ENCODE measurements at places on chromosomes 12 and 14.

- DNase-seq: no peak
These were observed 2.5 kb upstream of the SERPINA10 start for GRCh38 chr14:94295360-94296180.

GRCh38 chr12:28427046-28427445 lies 236.8 kb downstream of the CCDC91 start:
- no peak for DNase-seq

- DNase-seq: no peak
These were observed 458 bp downstream of the KHNYN start for GRCh38 chr14:24430143-24430681.

- DNase-seq: no peak
These were observed 94.2 kb downstream of the LLPH start for GRCh38 chr12:66036317-66036716.

DNA sequence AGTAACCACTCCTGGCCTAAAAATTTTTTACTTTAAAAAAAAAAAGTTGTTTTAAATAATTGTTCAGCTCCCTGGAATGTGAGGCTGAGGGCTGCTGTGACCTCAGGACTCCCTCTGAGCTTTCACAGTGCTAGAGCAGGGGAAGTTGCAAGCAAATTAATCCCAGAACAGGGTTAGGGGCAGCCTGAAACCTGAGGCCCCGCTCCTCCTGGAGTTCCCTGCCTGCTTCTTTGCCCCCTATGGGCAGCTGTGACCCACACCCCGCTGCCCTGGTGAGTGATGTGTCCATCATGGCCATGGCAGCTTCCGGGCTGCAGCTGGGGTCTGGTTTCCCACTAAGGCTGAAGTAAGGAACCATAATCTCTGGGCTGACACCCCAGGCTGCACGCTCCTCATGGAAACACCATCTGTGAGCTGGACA lies 9.5 kb downstream of the RITA1 start:
- DNase-seq: no peak

DNA sequence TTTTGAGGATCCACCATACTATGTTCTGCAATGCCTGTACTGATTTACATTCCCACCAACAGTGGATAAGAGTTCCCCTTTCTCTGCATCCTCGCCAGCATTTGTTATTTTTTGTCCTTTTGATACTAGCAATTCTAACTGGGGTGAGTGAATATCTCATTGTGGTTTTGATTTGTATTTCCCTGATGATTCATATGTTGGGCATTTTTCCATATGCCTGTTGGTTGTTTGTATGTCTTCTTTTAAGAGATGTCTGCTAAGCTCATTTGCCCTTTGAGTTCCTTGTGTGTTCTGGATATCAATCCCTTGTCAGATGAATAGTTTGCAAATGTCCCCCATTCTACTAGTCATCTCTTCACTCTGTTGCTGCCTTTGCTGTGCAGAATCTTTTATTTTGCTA lies 49.0 kb upstream of the MSRB3 start:
- DNase-seq: no peak

GRCh38 chr14:104112609-104113571 lies 25.5 kb upstream of the KIF26A start:
- DNase-seq: no peak

GRCh38 chr12:47840571-47840970 lies 20.9 kb upstream of the HDAC7 start:
- DNase-seq: no peak

DNA sequence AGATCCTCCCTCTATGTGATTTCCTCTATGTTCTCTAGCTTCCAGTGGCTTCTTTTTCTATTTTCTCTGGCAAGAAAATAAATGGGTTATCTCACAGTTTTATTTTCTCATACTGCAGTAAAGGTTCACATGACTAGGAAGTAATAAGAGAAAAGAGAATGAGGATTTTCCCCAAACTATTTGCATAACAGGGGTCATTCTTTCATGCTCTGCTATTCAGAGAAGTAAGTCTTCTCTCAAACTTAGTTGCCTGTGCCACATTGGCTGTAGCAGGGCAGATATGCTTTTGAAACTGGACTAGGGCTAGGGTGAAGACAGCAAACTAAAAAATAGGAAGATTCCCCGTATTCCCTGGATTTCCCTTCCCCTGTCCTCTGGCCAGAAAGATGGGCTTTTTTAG lies 57.4 kb downstream of the ACSM4 start:
- DNase-seq: no peak

- DNase-seq: no peak
These were observed 3.1 kb downstream of the SINHCAF start for GRCh38 chr12:31322801-31323207.

- DNase-seq: no peak
These were observed 54.6 kb downstream of the CALM1 start for GRCh38 chr14:90451443-90451842.

- peak; percentile 72 for DNase-seq
These were observed 24.9 kb downstream of the SLC6A12 start for GRCh38 chr12:188910-189621.

All from activated CD8-positive, alpha-beta memory T cell treated with anti-CD3 and anti-CD28 coated beads for 24 hours (primary cell).